Left hindlimb (tissue), 1 donor: ENCODE measurements at places on chromosomes 12 and 14.
A peak's percentile ranks its signal among the peaks of the same experiment; 100 is the strongest.

- no peak for DNase-seq
Measured at GRCh38 chr12:89523393-89523792, 1.2 kb downstream of the GALNT4 start.

GRCh38 chr12:93050026-93050747 is 121.1 kb upstream of the EEA1 start:
- no peak for DNase-seq

- DNase-seq, result no peak
Measured at GRCh38 chr14:90722590-90722989, 93.6 kb downstream of the TTC7B start.

- no peak for DNase-seq
Measured at GRCh38 chr12:13436696-13437391, 240.3 kb downstream of the EMP1 start.

- no peak for DNase-seq
Measured at GRCh38 chr12:89875225-89875624, 166.6 kb upstream of the ATP2B1 start.

- no peak for DNase-seq
Measured at GRCh38 chr12:93020631-93021597, 91.8 kb upstream of the EEA1 start.

DNA sequence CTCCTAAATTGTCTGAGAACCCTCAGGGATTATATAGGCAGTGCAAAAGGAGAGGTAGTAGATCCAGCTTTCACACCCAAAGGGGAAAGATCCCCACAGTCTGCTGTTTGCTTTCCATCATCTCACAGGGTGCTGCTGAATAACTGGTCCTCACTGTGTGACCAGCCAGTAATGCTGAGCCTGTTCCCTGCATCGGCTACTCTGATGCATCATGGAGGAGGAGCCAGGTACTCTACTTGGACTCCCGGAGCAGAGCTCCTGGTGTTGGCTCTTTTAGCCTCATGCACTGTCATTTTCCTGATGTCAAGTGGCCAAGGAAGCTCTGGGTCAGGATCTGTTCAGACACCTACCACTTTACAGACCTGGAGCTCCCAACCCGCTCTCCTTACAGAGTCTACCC is 127.4 kb upstream of the ATF1 start:
- no peak for DNase-seq

GRCh38 chr12:94498073-94498472 is 38.4 kb upstream of the CEP83 start:
- no peak for DNase-seq

DNA sequence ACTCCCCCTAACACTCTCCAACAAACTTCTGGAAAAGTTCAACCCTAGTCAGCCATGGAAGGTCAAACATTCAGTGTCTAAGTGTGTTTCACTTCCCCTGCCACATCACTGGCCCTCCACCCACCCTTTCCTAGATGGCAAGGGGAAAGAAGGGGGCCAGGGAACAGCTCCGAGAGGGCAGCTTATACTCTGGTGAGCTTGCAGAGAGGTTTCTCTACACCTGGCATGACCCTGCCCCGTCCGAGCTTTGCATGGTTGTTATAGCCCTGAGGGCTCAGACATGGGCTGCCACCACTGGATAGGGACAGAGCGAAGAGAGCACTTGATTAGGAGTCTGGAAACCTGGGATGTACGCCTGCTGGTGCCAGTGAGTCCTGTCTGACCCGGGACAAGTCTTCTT is 4.0 kb downstream of the ACVRL1 start:
- no peak for DNase-seq

GRCh38 chr12:80269803-80270552 is 170.6 kb downstream of the OTOGL start:
- DNase-seq, result no peak

DNA sequence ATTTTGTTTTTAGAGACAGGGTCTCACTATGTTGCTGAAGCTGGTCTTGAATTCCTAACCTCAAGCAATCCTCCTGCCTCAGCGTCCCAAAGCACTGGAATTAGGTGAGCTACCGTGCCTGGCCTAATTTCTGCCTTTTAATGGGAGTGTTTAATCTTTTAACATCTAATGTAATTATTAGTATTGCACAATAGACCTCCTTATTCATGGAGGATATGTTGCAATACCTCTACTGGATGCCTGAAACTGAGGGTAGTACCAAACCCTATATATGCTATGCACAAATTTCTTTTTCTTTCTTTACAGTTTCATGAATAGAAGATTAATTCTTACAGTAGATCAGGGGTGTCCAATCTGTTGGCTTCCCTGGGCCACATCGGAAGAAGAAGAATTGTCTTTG is 47.8 kb downstream of the MYRFL start:
- no peak for DNase-seq

DNA sequence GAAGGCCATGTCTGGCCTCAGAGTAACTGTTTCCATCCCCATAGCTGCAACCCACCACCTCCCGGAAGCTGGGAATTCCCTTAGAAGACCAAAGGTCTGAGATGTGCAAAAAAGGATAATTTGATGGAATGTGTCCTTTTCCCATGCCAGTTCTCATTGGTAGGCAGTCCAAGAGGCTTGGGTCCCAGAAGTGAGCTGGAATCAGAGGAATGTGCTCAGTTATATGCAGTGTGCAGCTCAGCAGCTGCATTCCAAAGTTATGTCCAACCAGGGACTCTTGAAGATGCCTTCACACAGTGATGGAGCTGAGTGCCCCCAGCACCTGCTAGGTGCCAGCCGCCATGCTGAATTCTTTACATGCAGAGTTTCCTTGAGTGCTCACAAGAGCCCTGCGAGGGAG is 583.9 kb upstream of the TBX3 start:
- DNase-seq, result no peak

- DNase-seq, result no peak
Measured at GRCh38 chr14:74618078-74618952, 6.3 kb upstream of the LTBP2 start.

GRCh38 chr12:80509781-80510556 is 65.9 kb downstream of the PTPRQ start:
- DNase-seq, result peak; percentile 58

DNA sequence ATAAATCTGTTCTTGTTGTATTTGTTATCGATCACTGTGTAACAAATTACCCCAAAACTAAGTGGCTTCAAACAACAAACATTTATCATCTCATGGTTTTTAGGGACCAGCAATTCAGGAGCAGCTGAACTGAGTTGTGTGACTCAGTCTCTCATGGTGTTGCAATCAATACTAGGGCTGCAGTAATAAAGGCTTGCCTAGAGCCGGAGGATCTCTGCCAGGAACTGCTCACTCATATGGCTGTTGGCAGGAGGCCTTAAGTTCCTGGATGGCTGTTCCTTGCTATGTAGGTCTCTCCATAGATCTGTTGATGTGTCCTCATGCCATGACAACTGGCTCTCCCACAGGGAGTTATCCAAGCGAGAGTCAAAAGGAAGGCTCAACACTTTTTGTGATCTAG is 3.8 kb upstream of the PSMC6 start:
- DNase-seq, result no peak

GRCh38 chr12:31566547-31566946 is 24.4 kb downstream of the DENND5B start:
- DNase-seq, result no peak

DNA sequence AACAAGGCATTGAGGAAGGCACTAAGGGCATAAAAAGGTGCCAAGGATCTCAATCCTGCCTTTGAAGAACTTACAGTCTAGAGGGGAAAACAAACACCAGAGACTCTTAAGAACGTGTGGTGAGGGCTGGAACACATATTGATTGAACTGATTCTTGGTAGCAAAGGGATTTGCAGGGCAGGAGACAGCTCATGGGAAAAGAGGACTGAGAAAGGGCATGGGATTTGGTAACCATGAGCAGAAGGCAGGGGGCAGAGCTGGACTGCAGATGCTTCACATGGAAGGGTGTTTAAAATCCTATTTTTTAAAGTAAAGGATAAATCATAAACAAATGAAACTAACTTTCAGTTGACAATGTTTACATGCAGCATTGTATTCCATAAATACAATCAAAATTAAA is 203.1 kb downstream of the ITPR2 start:
- DNase-seq, result no peak

DNA sequence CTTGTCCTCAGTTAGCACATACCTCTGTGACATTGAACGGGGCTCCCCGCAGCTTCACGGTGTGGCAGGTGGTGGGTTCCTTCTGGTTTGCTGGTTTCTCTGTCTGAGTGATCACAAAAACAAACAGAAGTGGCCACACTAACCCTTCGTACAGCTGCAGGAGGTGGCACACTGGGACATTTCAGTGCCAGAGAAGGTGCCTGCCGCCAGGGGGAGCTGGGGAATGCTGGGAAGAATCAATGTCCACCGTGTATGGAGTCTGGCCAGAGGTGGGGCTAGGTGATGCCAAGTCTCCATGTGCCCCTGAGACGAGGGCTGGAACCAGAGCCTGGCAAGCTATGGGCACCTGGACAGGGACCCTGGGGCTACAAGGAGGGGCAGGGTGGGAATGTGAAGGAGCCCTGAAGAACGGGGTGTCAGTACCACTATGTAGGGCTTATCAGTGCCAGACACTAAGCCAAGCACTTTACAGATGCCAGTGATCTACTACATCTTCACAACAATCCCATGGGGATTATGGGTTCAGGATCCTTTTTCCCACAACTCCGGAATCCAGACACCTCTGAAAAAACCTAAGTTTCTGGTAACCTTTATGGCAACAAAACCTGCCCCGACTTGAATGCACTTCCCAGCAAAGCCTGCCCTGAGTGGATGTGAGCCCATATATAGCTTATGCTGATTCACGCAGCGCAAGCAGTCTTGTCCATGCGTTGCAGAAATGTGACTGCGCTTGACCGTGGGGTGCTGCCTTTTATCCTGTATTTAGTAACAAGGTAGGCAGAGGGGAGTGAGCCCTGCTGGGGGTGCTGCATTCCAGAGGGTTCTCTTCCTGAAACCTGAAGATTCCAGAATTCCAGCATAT is 10.8 kb downstream of the RBM19 start:
- DNase-seq, result no peak

DNA sequence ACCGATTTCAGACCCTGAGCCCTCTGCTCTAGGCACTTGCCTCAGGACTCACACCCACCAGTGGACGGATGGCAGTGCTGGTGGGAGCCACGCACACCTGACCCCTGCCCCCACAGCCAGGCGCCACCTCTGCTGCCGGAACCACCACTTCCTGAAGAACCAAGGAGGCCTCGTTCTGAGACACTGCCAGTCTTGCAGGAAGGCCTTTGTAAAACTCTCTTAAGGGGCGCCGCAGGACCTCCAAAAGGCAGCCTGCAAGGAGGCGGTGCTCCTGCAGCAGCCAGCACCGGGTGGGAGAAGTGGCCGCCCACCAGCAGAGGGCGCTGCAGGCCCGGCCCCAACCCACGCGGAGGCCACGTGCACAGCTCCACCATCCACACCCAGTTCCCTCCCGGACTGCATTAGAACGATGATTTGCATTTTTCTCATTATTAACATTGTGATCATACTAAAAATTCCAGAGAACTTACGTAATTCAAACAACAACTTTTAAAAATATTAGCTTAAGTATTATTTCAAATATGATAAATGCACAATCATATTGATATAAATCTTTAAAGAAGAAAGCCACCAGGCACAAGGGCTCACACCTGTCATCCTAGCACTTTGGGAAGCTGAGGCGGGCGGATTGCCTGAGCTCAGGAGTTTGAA is 12.8 kb downstream of the STX2 start:
- DNase-seq, result no peak

DNA sequence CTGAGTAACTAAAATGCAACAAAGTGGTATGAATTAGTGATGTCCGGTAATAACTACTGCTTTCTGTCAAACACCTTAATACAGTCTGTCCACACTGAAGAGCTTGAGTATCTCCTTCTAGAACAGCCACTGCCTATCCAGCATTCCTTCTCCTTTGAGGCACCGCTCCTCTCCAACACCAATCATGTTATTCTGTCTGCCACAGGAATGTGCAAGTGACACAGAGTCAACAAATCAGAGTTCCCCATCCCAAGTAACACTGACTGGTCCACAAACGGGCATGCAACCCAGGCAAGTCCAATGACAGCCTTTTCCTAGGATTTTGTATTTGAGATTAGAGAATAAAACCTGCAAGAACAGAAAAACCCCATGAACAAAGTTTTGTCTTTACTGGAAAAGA is 3.8 kb downstream of the GXYLT1 start:
- DNase-seq, result no peak

DNA sequence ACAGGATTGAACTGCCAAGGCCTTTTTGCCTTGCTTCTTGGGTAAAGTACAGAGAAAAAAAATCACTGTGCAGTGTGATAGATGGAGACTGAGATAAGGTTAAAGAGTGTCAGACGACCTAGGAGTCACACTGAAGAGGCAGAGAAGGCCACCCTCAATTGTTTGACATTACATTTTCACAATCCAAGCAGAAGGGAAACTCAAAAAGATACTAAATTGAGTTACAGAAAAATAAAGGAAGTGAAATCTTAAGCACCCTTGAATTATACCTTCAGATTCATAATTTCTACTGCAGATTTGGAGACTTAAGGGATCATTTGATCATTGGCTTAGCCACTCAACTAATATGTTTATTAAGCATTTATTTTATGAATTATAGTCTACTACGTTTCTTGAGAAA is 97.1 kb downstream of the MYF5 start:
- no peak for DNase-seq
